ENCODE measurements at places on chromosomes 16 and 17.

GRCh38 chr16:5477251-5477650, 379.7 kb upstream of the EEF2KMT start:
- no peak for DNase-seq

DNA sequence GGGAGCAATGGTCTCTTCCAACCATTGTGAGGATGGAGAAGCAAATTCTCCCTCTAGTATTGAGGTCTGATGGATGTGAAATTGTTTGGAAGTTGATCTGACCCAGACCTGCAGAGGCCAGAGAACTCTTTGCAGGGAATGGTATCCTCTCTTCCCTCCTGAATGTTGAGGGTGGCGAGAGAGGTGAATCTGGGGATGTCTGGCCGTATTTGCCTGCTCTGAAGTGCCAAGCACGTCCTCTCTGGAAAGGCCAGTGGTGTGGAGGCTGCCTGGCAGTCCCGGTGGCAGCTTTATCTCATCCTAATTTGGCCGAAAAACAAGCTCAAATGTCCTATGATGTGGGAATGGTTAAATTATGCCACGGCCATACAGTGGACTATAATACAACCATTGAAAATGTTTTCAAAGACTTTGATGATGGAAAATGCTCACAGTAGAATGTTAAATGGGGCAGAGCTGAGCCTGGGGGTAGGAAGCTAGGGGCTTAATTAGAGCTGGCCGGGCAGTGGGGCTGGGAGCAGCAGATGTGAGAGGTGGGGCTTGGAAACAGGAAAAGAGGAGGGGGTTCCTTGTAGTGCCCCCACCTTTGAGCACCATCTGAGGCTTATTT, 30.8 kb downstream of the WSCD1 start:
- DNase-seq = no peak

- no peak for DNase-seq
These were observed 11.4 kb downstream of the MARVELD3 start for GRCh38 chr16:71637398-71637797.

DNA sequence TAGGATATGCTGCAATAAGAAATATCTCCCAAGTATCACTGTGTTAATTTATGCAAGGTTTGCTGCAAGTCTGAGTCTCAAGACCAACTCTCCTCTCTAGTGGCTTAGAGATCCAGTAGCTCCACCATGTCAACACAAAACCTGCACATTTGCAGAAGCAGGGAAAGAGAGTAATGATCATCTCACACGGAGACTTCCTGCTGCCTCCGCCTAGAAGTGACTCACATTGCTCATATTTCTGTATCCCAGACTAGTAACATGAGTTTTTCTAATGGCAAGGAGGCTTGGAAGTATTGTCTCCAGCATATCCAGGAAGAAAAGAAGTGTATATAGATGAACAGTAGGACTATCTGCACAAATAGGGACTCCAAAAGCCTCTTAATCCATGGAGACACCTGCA, 15.0 kb upstream of the IRX6 start:
- no peak for DNase-seq

GRCh38 chr17:52536489-52536888, 378.0 kb upstream of the CA10 start:
- DNase-seq = no peak
